Left renal cortex interstitium (tissue), 4 donors: ENCODE measurements at places on chromosomes 12 and 14.

DNA sequence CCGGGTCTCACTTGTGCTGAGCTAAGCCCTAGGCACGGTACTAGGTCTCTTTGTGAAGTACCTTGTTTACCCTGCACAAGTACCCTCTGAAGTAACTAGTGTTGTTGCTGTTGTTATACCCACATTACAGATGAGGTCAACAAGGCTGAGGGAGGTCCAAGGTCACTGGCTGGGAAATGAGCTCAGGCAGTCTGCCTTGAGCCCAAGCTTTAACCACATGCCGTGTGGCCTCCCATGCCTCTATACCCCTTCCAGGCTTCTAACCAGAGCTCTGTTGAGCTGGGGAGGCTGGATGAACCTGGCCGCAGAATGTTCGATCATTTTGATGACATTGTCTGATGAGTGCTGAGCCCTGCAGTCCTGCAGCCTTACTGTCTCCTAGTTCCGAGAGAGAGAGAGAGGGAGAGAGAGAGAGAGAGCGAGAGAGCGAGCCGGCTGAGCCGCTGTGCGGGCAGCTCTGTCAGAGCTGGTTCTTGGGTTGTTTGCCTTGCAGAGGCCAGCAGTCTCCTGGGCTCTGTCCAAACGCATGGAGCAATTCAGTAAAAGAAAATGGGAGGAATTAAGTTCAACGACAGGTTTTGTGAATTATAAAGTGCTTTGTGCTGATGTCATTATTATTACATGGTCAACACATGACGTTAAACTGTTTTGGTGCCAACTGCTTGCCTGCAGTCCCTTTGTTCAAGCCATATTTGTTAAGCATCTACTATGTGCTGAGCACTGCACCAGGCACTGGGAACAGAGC, 13.1 kb downstream of the JDP2 start:
- no peak for DNase-seq

DNA sequence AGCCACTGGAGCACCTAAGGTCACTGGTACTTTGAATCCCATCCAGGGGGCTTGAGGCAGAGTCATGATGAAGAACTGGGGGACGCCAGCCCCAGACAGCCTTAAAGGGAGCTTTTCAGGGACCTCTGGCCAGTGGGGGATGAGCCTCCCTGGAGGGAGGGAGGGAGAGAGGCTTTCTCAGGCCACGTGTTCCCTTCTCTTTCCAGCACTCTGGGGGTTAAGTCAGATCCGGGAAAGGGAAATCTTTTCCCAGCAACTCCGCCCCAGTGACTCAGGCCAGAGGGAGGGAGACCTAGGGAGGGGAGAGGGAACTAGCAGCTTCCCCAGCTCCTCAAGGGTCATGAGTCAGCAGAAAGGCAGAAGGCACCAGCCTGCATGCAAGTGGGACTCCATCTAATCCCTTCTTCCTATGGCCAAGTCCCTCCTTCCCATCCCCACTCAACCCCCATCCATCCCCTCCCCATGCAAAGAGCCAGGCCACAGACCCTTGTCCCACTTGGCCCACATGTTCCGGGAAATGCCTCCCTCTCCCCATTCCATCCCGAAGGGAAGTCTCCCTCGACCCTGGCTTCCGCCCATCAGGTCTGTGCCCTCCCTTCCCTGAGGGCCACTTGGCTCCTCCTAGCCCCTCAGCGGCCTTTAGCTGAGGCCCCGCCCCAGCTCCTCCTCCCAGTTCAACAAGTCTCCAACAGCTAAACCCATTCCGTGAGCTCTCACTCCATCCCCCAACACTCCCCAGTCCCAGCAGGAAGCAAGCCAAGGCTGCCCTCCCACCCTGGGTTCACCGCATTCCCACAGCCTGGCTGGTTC, 5.6 kb downstream of the TNFRSF1A start:
- DNase-seq = peak; percentile 79

DNA sequence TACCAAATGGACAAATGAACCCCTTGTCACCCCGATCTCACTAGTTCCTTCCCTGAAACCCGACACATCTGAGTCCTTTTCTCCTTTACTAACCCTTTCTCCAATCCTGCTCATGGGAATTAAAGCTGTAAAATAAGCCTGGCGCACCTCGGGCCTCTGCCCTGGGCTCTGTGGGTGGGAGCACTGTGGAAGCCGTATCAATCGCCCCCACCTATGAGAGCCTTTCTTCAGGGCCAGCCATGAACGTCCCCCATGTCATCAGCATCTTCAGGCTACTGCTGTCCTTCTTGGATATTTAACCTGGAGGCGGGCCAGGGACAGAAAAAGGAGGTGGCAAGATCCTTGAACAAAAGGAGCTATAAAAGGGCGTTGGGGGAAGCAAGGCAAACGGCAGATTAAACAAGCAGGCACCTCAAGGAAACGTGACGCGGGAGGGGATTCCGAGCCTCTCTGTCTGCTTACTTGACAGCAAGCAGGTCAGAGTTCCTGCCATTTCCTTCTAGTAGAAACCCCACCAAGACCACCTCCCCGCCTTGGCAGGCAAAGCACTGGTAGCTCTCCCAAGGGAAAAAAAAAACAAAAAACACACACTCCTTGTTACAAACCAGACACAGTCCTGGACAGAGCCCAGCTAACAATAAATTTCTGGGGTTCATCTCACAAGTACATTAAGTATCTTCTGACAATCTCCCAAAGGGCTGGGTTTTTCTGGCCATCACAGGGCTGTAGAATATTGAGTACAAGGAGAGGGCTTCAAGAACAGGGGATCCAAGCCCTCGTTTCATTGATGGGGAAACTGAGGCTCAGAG, 62.9 kb downstream of the DPF3 start:
- no peak for DNase-seq

DNA sequence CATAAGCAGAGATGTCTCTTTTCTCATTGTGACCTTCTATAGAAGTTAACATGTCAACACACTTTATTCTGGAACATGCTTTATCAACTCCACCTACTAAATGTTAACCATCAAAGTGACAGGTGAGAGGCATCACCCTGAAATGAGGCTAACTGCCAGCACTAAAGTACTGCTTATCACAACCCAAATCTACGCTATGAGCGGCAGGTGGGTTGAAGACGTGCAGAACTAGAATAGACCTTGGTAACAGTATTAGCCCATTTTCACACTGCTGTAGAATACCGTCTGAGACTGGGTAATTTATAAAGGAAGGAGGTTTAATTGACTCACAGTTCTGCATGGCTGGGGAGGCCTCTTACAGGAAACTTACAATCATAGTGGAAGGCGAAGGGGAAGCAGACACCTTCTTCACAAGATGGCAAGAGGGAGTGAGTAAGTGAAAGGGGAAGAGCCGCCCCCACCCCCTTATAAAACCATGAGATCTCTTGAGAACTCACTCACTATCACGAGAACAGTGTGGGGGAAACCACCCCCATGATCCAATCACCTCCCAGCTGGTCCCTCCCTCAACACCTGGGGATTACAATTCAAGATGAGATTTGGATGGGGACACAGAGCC, 359.0 kb downstream of the SEC23A start:
- DNase-seq = no peak

DNA sequence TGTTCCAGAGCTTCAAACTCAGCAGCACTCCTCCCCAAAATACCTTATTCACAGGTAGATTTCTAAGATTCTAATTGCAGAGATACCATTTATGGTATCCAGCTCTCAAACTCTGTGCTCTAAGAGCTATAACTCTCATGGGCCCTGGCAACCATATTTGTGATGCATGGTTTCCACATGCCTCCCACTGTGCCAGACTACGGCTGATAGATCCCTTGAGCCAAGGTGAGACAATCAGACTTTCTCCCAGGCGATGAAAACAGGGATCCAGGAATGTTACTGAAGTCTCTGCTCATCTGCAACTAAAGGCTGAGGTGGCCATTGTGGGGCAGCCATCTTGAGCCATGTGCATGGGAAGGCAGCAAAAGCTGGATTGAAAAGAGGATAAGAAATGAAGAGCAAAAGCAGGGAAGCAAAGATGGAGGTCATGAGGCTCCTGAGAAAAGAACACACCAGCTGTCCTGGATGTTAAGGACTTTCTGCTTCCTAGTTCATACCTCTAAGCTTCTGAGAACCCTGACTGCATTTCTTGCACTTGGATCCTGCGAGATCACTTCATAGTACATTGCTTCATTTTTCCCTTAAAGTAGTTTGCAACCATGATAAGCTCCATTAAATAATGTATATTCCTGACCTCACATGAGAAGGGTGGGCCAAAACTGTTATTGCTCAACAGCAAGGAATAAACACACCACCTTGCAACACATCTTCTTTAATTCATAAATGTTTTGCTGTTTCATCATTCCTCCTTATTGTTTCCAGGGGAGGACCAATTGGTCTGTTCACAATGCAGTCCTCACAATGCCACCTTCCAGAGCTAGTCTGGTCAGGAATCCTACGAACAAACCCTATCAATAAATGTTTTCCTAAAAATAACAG, 5.4 kb downstream of the EGLN3 start:
- no peak for DNase-seq

DNA sequence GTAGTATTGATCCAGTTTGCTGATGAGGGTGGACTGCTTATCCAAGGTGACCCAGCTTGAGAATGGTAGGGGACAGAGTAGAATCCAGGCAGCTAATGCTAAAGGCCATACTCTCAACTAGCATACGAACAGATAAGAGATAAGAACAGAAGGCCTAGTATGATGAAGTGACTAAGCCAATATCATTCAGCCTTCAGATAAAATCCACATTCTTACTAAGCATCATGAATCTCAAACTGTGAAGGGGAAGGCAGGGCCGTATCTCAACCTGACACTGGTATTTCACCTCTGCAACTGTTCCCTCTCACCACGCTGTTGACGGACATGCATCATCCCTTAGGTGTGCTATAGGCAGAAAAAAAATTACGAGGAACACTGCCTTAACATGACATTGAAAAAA, 8.1 kb upstream of the CKAP4 start:
- no peak for DNase-seq

- DNase-seq = no peak
Observed at GRCh38 chr12:122130150-122130549, 43.9 kb downstream of the IL31 start.

DNA sequence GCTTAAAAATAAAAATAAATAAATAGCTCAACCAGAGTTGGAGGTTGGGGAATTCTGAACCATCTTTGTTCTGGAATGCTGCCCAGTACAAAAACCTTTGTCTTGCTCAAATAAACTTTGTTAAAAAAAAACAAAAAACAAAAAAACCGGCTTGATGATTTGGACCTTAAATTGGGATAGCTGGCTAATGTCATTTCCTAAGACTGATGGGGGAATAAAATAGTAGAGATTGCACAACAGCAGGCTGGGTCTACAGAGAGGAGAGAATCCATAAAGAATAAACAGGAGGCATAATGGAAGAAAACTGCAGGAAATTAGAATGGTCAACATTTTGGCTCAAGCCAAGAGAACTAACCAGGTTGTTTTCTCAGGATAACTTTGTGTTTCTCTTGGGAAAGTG, 370.9 kb downstream of the AEBP2 start:
- no peak for DNase-seq

- DNase-seq = no peak
Observed at GRCh38 chr12:96108321-96108720, 72.9 kb upstream of the LTA4H start.

DNA sequence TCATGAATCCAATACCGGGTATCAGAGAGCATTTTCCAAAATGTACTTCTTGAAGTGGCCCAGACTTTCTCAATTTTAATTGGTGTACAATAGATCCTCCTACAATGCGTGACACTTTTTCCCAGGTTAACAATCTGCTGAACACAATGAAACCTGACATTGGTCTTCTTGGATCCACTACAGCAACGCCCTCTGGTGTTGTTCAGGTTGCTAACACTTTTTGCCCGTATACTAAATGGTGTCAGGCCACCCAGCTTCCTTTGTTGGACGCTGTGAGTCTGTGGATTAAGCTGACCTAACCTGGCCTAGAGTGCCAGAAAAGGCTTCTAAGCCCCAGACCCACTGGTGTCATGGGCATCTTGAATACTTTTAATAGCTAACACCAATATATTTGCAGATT, 89.2 kb downstream of the KCNK10 start:
- no peak for DNase-seq

GRCh38 chr12:73372856-73373255, 1100.7 kb downstream of the TRHDE start:
- no peak for DNase-seq

- DNase-seq = no peak
Observed at GRCh38 chr12:105319691-105320209, 10.7 kb upstream of the C12orf75 start.

GRCh38 chr14:79605849-79606248, 605.5 kb downstream of the DIO2 start:
- no peak for DNase-seq

- no peak for DNase-seq
Observed at GRCh38 chr12:83559650-83560049, 872.9 kb downstream of the TMTC2 start.

- DNase-seq = no peak
Observed at GRCh38 chr12:66242311-66242710, 53.3 kb downstream of the IRAK3 start.

GRCh38 chr12:70408004-70408790, 42.1 kb downstream of the KCNMB4 start:
- no peak for DNase-seq

GRCh38 chr12:4275870-4276301, 2.3 kb downstream of the CCND2 start:
- DNase-seq = peak; percentile 34

- no peak for DNase-seq
Observed at GRCh38 chr14:62921466-62921865, 123.8 kb downstream of the KCNH5 start.

DNA sequence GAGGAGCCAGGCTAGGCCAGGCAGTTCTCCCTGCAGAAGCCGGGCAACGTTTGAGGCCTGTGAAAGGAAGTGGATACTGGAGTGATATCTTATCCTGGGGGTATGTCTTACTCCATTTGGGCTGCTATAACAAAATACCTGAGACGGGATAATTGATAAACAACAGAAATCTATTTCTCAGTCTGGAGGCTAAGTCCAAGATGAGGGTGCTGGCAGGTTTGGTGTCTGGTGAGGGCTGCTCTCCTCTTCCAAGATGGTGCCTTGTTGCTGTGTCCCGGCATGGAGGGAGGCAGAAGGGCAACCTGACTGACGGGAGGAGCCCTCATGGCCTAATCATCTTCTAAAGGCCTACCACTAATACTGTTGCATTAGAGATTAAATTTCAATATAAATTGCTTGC, 15.7 kb upstream of the GALNT6 start:
- no peak for DNase-seq

- DNase-seq = no peak
Observed at GRCh38 chr14:85604714-85605113, 74.8 kb downstream of the FLRT2 start.

- no peak for DNase-seq
Observed at GRCh38 chr12:1593174-1594005, 991 bp downstream of the FBXL14 start.

- DNase-seq = no peak
Observed at GRCh38 chr12:51959211-51959610, 7.7 kb downstream of the ACVR1B start.

- DNase-seq = no peak
Observed at GRCh38 chr12:28963554-28963953, 185.5 kb upstream of the FAR2 start.

DNA sequence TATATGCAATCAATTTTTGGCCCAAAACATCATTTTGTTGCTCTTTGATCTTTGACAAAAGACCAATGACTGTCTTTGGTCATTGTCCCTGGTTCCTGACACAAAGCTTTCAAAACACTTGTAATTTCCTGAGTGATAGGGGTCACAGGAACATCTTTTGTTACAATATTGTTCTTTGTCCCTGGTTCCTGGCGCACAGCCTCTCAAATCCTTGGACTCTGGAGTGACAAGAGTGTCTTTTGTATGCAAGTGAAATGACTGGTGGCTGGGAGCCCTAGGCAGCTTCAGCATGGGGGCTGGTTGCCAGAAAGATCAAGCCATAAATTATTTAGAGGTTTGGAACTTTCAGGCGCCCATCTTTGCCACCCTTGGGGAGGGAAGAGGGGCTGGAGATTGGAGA, 53.9 kb downstream of the DNAH10 start:
- DNase-seq = no peak
